ENCODE measurements at places on chromosomes 7 and 10. TPM values are rescaled to one million over a fixed set of nuclear protein-coding genes. Genes with fewer than 3 reads are reported as not detected.

Gene NKX1-2
- total RNA-seq = 2.4 TPM

Gene ZNF775
- total RNA-seq = 8.2 TPM

Gene HABP2
- 1.6 TPM for total RNA-seq

DNA sequence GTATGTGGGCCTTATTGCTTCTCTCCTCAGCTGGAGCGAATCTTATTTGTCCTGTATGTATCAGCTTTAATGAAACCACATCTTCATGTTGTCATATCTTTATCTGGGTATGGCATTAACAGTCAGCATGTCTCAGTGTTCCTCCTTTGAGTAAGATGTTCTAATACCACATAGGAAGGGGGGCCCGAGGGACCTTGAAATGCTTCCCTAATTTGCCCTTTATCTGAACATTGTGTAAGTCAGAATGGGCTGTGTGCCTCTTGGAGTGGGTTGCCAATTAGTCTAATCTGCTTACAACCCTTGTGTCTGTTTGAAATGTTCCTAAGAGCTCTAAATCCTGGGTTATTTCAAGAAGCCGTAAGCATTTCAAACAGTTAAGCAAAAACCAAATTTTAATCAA, 623.8 kb downstream of the SUGCT start:
- no peaks in the 10 kb centered on the region for H3K27me3 ChIP-seq
- H3K36me3 ChIP-seq = no peaks in the 10 kb centered on the region
- DNase-seq = no peak
- H3K4me1 ChIP-seq = peaks cover 9% of the 10 kb centered on the region
- H3K4me3 ChIP-seq = no peak overlapping the region

DNA sequence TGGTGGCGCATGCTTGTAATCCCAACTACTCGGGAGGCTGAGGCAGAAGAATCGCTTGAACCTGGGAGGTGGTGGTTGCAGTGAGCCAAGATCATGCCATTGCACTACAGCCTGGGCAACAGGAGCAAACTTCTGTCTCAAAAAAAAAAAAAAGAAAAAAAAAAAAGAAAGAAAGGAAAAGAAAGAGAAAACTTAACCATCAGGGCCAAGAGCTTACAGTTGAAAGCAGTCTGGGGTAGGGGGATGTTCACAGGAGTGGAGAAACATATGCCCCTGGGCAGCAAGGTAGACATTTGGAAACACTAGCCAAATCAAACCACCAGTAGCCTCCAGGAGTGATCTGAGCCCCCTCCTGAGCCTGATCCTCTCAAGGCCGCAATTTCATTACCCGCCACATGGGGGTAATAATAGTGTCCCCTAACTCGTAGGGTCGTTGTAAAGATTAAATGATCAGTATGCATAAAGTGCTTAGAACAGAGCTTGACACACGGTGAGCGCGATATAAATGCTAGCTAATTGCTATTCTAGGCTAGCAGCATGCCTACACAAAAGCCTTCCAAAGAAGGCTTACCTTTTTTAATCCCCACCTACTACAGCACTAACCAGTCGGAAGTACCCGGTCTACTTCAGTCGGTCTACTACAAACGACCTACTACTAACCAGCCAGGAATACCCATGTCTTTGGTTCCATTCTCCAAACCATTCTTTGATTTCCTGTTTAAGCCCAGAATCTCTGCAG, 274.3 kb upstream of the NEBL start:
- peak; percentile 72 for DNase-seq
- H3K36me3 ChIP-seq = peaks cover 32% of the 10 kb centered on the region
- H3K27ac ChIP-seq = no peak overlapping the region
- peaks cover 5% of the 10 kb centered on the region for H3K4me1 ChIP-seq
- no peaks in the 10 kb centered on the region for H3K27me3 ChIP-seq

GRCh38 chr10:99926925-99927720, 82.6 kb downstream of the DNMBP start:
- H3K4me3 ChIP-seq = peak overlapping the region; percentile 38
- H3K4me1 ChIP-seq = peaks cover 12% of the 10 kb centered on the region
- DNase-seq = no peak
- H3K36me3 ChIP-seq = peaks cover 7% of the 10 kb centered on the region

DNA sequence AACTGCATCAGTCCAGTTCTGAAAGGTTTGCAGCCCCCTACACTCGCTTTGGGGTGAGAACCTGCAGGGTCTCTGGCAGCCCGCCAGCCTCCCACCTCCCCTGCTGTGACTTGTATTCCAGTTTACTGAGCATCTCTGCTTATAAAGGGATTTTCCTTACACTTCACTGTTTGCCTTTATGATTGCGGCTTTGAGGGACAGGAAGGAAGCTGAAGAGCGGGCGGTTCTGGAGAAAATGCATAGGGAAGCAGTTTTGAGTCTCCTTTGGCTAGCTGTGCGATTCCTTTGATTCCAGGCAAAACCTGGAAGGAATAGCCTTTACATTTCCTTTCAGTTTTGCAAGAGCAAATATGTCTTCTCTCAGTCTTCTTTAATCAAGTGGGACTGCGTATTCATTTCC, 65.0 kb upstream of the TRIM8 start:
- peak overlapping the region; percentile 9 for H3K27ac ChIP-seq
- no peak overlapping the region for H3K4me3 ChIP-seq
- DNase-seq = no peak
- H3K27me3 ChIP-seq = no peaks in the 10 kb centered on the region
- no peaks in the 10 kb centered on the region for H3K36me3 ChIP-seq

- H3K4me3 ChIP-seq = no peak overlapping the region
- no peak for DNase-seq
- peaks cover 17% of the 10 kb centered on the region for H3K27me3 ChIP-seq
- peak overlapping the region; percentile 41 for H3K27ac ChIP-seq
Observed at GRCh38 chr10:71767420-71768035, 5.8 kb downstream of the VSIR start.

Gene VSTM2A
- total RNA-seq = not detected

GRCh38 chr10:29820890-29821461, 186.2 kb upstream of the SVIL start:
- H3K36me3 ChIP-seq = no peaks in the 10 kb centered on the region
- H3K27me3 ChIP-seq = no peaks in the 10 kb centered on the region
- H3K27ac ChIP-seq = no peak overlapping the region
- no peak overlapping the region for H3K4me3 ChIP-seq
- DNase-seq = no peak

DNA sequence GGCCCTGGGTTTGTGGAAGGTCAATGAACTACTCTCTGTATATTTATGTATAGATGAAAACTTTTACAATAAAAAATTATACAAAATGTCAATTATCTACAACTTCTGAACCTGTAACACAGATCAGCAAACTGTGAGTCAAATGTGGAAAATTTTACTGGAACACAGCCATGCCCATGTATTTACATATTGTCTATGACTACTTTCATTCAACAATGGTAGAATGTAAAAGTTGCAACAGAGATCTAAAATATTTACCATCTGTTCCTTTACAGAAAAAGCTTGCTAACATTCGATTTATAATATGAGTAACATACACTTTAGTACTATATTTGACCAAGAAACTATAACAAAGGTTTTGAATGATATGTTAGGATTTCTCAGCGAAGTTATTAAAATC, 481.6 kb downstream of the PARD3 start:
- no peaks in the 10 kb centered on the region for H3K4me1 ChIP-seq
- no peak overlapping the region for H3K4me3 ChIP-seq
- H3K36me3 ChIP-seq = peaks cover 62% of the 10 kb centered on the region
- H3K27me3 ChIP-seq = no peaks in the 10 kb centered on the region

Data from endodermal cell (in vitro differentiated cells).